ENCODE measurements at places on chromosomes 1 and 21.

GRCh38 chr1:36387141-36387949 is 1.6 kb upstream of the STK40 start:
- DNase-seq, result no peak

DNA sequence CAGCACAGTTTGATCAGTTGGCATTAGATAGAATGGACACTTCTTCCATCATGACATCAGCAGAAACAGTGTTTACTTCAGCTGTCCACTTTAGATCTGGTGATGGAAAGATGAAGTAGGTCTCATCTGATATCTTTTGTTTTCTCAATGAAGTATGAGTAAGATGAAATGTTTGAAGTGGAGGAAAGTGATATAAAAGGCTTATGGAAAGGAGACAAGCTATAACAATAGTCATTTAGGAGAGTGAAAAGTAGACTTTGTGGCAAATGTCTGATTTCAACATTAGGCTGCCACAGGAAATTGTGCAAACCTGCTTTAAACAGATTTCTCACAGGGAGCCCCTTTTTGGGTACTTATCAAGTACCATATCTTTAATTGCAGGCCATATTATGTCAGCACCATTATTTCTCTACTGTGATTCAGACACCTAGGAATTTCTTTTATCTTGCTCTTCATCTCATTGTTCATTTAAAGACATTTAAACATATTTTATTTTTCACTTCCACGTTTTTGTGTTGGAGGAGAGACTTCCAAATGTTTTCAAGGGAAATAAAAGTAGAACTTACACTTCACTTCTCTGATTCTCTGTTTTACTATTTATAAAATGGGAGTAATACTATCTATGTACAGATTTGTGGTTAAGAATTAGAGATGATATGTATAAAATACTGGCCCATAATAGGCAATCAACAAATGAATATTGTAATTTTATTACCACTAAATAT is 18.1 kb downstream of the PDC start:
- DNase-seq, result no peak

- DNase-seq, result no peak
Observed at GRCh38 chr21:43987509-43987908, 24.6 kb upstream of the TRAPPC10 start.

- DNase-seq, result no peak
Observed at GRCh38 chr1:24021403-24022266, 41.5 kb upstream of the SRSF10 start.

DNA sequence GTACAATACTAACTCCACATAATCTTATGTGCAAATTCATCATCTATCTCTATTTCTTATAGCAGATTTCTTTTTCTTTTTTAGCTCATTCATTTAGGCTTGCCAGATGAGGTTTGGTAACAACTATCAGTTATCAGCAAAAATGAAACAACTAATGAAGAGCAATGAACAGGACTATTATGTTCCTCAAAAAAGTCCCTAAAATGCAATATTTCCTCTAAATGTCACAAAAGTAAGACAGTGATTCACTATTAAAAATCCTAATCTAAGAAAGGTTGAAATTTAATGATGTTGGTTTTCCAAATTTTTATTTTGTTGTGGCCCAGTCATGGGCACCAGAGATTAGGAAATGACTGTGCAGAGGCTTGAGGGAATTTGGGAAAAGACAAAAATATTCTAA is 135.3 kb downstream of the PPIAL4G start:
- DNase-seq, result no peak

DNA sequence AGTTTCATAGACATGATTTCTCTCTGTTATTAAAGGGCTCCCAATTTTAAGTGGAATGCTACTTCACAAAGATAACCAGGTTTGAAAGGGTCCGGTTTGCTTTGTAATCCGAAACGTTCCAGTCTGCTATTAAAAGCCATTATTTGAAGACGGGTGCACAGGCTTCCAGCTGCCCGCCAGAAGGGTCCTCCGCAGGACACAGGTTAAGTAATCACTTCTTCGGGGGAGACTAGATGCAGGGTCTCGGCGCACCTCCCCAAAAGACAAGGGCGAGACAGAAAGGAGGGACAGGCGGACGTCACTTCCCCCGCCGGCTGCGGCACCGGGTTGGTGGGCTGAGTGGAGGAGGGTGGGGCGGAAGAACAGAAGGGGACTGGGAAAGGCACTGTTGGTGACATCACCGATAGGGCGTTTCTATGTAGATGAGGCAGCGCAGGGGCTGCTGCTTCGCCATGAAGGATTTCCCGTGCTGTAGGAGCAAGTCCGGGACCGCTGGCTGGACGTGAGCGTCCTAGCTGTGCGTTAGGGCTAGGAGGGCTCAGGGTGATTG is 8.9 kb downstream of the RNU1-2 start:
- peak; percentile 99 for DNase-seq

GRCh38 chr1:46556822-46557221 is 5.4 kb upstream of the KNCN start:
- no peak for DNase-seq
